ENCODE measurements at places on chromosomes 13 and 19. TPM values are rescaled to one million over a fixed set of nuclear protein-coding genes. Genes with fewer than 3 reads are reported as not detected.

The SIGLEC5 gene
- total RNA-seq = not detected

The CD22 gene
- total RNA-seq = 2.2 TPM

The ZNF587B gene
- total RNA-seq = 7.8 TPM

The FUT2 gene
- not detected for total RNA-seq

The SHISA2 gene
- not detected for total RNA-seq

The ERICH4 gene
- total RNA-seq = not detected

The ADGRE3 gene
- total RNA-seq = not detected

The SHC2 gene
- total RNA-seq = 1.1 TPM

The DENND1C gene
- total RNA-seq = 0.30 TPM

The ZNF737 gene
- 0.12 TPM for total RNA-seq

The EDDM13 gene
- not detected for total RNA-seq

The KIR2DL3 gene
- total RNA-seq = not detected

The PPP1R13L gene
- total RNA-seq = 24.1 TPM

The TYROBP gene
- total RNA-seq = not detected

The PLK5 gene
- total RNA-seq = not detected

The GJB2 gene
- total RNA-seq = 0.69 TPM

The NEK3 gene
- total RNA-seq = 6.4 TPM

The PCDH9 gene
- 7.2 TPM for total RNA-seq

The SYDE1 gene
- total RNA-seq = 12.7 TPM

The CHERP gene
- total RNA-seq = 30.8 TPM

The FAM83E gene
- total RNA-seq = not detected

The CCDC122 gene
- total RNA-seq = 2.8 TPM

The PSG7 gene
- total RNA-seq = 0.07 TPM

The CDC34 gene
- 103 TPM for total RNA-seq

The ZNF677 gene
- not detected for total RNA-seq

The SBK3 gene
- total RNA-seq = 2.0 TPM

The EML2 gene
- total RNA-seq = 21.3 TPM

The SIGLECL1 gene
- not detected for total RNA-seq

The PDE4A gene
- total RNA-seq = 5.1 TPM

The CYP4F11 gene
- 6.7 TPM for total RNA-seq

The DCAF15 gene
- 13.5 TPM for total RNA-seq

The SIAH3 gene
- total RNA-seq = not detected

The CEACAM7 gene
- not detected for total RNA-seq

All from A549 treated with RU486 at 1 μM for 4 hours (cell line).